ENCODE measurements at places on chromosomes 1 and 21.
A peak's percentile ranks its signal among the peaks of the same experiment; 100 is the strongest.

- no peak for DNase-seq
These were observed 147.7 kb downstream of the HUNK start for GRCh38 chr21:32020564-32020963.

GRCh38 chr21:44418876-44419230 lies 36.5 kb upstream of the LRRC3 start:
- DNase-seq = no peak

DNA sequence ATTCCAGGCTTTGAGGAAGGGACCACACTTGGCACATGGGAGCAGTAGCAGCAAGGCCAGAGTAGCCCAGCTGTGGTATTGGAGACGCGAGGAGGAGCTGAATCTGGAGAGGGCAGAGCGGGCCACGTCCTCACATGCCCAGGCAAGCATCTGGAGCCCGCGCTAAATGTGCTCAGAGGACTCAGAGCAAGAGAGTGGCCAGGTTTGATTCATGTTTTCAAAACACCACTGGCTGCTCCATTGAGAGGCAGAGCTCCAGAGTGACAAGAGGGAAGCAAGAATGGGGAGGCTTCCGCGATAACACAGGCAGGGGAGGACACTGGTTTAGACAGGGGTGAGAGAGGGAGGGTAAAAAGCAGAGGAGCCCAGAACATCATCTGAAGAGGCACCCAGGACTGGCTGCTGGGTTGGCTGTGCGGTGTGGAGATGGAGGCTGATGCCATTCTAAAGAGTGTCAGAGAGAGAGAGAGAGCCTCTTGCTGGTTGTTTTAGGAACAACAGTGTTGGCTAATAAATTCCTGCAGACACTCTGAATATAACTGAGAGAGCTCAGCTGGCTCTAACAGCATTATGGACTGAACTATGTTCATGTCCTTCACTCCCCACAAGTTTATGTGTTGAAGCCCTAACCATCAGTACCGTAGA lies 32.3 kb downstream of the RCAN1 start:
- no peak for DNase-seq

GRCh38 chr1:85109475-85109874 lies 61.2 kb upstream of the MCOLN3 start:
- peak; percentile 8 for DNase-seq

DNA sequence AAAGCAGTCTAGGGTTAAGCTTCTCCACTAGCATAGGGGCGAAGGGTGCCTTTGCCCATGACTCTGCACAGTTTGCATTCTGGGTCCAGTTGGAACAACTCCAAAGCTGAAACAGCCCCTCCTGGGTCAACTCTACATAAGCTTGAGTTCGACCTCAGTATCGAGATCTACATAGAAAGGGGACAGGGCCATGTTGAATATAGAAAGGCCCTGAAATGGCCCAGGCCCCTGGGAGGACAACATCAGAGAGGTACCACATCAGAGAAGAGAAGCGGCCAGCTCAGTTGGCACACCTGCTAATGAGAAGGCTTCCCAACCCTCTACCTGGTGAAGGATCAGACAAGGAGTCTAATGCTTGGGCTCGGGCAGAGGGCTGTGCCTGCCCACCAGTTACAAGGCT lies 1.6 kb downstream of the DENND2D start:
- no peak for DNase-seq

GRCh38 chr1:162941024-162941423 lies 80.0 kb upstream of the CCDC190 start:
- no peak for DNase-seq

DNA sequence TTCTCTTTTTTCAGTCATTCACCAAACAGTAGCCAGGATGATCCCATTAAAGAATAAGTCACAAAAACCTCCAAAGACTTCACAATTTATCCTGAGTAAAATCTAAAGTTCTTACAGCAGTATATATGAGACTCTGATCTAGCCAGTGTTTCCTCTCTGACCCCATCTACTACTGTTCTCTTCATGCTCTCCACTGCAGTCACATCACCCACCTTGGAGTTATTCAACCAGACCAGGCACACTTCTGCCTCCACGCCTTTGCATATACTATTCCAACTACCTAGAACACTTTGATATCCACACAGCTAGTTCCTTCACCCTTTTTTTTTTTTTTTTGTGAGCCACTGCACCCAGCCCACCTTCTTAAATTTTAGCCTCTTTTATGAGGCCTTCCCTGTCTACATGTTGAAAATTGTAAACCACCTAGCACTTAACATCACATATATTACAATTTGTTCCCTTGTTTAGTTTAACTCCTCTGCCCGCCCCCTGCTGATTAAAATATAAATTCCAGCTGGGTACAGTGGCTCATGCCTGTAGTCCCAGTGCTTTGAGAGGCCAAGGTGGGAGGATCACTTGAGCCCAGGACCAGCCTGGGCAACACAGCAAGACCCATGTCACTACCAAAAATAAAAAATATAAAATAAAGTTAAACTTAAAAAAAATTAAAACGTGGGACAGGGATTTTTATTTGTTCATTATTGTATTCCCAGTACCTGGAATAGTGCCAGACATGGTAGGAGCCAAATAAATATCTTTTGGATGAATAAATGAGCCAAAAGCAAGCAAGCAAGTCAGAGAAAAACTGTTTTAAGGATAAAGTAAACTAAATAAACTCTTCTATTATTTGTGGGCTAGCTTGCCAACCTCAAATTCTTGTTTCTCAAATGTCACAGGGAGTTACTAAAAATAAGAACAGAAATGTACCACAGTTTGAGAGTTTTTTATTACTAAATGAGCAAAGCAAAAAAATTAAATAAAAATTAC lies 35.2 kb upstream of the MUTYH start:
- DNase-seq = no peak

DNA sequence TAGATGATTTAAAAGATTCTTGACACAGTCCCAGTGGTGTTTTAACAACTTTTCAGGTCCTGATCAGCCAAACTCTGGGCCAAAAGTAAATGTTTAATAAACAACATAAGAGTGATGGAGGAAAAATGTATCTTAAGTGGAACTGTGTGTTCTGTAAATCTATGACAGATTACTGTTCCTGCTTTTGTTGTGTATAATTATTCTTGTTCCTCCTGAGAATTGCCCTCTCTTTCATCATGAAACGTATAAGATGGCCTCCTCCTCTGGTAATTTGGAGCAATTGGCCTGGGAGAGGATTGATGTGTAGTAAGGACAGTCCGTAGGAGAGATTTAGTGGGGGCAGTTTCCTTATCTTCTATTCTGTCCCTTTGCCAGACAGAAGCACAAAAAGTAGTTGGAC lies 34.5 kb downstream of the GALNT2 start:
- DNase-seq = no peak

- peak; percentile 12 for DNase-seq
These were observed 42.5 kb downstream of the LGR6 start for GRCh38 chr1:202235856-202236837.

GRCh38 chr1:185719021-185719420 lies 15.2 kb upstream of the HMCN1 start:
- DNase-seq = no peak

GRCh38 chr1:199684686-199685273 lies 342.7 kb upstream of the NR5A2 start:
- DNase-seq = peak; percentile 51

GRCh38 chr1:173445164-173445563 lies 32.0 kb upstream of the PRDX6 start:
- no peak for DNase-seq

- no peak for DNase-seq
These were observed 121.8 kb upstream of the WNT4 start for GRCh38 chr1:22264464-22265341.

DNA sequence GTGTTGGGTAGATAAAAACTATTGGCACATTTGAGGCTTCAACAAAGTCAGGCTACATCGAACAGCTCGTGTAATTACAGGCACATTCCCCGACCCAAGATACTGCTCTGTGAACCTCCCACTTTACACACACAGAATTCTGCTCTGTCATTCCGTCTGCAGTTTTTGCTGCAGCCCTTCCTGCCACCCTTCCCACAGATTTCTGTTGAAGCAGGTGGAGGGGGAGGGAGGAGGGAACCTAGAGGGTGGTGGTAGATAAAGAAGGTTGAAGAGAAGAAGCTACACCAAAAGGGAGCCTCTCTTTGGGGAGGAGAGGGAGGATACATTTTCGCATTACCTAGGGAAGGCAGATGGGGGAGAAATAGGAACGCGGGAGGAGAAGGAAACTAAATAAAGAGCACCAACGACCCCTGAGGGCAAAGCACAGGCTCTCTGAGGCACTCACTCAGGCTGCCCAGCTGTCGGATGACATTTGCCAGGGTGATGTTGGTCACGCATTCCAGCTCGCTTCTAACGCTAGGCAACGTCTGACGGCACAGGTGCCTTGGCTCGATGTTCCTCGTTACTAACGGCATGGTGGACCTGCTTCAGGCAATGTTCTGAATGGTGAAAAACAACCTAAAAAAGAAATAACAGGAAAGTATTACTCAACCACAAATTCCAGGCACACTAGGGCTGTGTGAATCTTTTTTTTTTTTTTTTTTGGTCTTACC lies 36.0 kb downstream of the GPR3 start:
- peak; percentile 22 for DNase-seq

GRCh38 chr1:34915521-34915920 lies 13.9 kb downstream of the DLGAP3 start:
- peak; percentile 38 for DNase-seq

DNA sequence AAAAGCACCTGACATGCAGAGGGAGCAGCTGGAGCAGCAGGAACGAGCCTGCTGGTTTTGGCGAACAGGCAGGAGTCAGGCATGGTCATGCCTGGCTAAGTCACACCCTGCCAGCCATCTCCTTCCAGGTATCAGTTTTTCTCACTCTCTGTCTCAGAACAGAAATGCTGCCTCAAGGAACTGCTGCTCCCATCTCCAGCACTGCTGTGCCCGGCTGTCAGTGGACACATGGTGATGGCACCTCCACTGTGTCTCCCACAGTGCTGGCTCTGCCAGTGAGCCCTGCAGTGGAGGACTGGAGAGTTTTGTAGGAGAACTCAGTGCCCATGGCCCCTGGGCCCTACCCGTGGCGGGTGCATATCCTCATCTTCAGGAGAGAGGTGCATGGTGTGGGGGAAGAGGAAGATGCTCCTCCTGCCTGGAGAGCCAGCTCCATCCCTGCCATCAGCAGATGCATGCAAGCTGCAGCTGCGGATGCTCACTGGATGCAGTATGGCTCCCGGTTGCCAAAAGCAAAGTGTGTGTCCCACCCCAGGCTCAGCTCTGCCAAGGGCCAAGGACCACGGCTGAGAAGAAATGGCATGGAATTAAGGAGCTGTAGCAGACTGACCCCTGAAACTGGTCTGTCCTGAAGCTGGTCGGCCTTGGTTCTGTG lies 114.7 kb downstream of the GRIK3 start:
- no peak for DNase-seq

DNA sequence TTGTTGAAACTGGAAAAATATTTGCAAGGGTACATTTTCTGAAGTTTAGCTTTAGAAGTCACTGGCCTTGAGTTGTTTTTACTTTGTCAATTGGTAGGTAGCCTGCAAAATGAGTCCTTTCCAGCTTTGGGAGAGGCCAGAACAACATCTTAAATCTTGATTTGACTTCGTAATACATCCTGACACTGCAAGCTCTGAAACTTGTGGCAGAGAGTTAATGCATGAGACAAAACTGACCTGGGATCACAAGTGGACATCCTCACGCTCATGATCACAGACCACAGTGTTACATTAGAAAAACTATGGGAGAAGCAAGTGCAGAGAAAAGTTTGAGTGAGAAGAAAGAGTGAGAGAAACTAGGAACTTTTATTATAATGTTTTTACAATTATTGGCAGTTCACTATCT lies 550.9 kb downstream of the USP25 start:
- DNase-seq = no peak

- DNase-seq = peak; percentile 35
These were observed at the start of gene SYTL1 for GRCh38 chr1:27341525-27342252. SYTL1 (plus strand) TSS chr1:27342022; CDS start chr1:27345335, 3,313 bp downstream.

- DNase-seq = no peak
These were observed 510.4 kb upstream of the ADAMTS5 start for GRCh38 chr21:27477296-27477695.

- no peak for DNase-seq
These were observed 2.1 kb upstream of the EDN2 start for GRCh38 chr1:41486371-41487125.

GRCh38 chr1:162562470-162562828 lies 927 bp downstream of the UAP1 start:
- no peak for DNase-seq
